CD4-positive, alpha-beta T cell treated with Interleukin-15 for 1 hour (primary cell): ENCODE measurements at places on chromosomes 2 and 18.
A peak's percentile ranks its signal among the peaks of the same experiment; 100 is the strongest.

GRCh38 chr2:191612496-191612895 lies 65.4 kb upstream of the NABP1 start:
- DNase-seq, result no peak

DNA sequence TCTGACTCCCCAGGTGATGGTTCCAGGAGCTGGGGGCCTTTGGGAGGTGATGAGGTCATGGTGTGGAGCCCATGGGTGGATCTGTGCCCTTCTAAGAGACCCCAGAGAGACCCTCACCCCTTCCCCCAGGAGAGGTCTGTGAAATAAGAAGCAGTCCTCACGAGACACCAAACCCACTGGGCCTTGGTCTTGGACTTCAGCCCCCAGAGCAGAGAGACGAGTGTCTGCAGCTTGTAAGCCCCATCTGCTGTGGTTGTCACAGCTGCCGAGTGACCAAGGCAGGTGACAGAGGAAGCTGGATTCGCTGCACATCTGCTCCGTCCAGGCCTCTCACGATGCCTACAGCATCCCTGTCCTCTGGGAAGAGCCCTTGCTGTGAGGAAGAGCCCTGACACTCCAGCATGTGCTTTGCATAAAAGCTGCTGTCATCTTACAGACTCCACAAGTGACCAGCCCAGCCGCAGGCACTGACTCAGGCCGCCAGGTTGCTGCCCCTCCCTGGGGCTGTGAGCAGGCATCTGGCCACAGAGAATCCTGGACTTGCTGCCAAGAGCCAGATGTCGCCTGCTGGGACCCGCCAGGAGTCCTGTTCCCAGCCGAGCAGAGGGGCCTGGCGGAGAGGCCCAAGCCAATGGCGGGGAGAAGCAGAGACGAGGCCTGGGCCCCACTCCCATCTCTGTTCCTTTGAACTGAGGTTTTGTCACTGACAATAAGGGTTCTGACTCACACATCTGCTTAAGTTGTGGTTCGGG lies 150.8 kb downstream of the PXDN start:
- no peak for DNase-seq

GRCh38 chr18:68427951-68428401 lies 286.9 kb downstream of the TMX3 start:
- no peak for DNase-seq

DNA sequence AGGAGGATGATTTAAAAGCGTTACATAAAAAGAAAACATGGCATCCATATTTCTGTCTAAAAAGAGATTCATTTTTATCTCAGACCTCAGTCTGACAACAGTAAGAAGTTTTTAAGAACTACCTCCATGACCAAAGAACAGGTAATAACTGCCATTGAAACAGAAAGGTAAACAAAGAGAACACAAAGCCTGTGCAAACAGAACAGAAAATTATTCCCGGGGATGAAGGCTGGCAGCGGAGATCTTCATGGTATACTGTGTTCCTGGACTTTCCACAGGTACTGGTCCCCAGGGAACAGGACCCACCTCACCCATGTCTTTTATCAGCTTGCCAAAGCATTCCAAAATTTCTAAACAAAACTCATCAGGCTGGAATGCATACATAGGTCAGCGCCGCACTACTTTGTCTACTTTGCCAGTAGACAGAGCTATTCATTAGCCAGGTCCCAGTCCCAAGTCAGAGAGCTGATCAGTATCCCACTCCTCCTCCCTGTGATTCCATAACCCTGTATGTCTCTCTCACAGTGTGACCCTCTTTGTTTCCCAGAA lies 277.3 kb downstream of the MBD2 start:
- no peak for DNase-seq

GRCh38 chr2:196291426-196291825 lies 120.0 kb upstream of the STK17B start:
- no peak for DNase-seq

DNA sequence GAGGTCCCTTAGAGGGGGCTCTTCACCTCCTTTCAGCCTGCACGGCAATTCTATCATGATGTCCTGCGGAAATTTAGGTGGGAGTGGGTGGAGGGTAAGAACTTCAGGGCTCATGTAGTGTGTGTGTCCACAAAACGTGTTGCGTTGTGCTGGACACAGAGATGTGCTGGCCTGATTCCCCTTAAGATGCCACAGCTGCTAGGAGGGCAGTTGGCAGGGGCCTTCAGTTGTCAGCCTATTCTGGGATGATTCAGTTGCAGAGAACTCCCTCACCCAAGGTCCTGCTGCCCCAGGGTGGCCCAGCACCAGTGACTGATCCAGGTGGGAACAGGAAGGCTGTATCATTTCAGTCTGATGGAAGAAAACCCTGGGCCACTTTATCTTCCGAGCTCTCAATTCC lies 1.0 kb upstream of the HJURP start:
- no peak for DNase-seq

GRCh38 chr2:61144697-61145268 lies 17.2 kb upstream of the C2orf74 start:
- DNase-seq, result peak; percentile 96

- DNase-seq, result no peak
These were observed 63.0 kb downstream of the RBM43 start for GRCh38 chr2:151198645-151199044.

GRCh38 chr18:70931942-70932814 lies 643.3 kb downstream of the SOCS6 start:
- no peak for DNase-seq

- DNase-seq, result no peak
These were observed 134.0 kb downstream of the GALNT14 start for GRCh38 chr2:31004257-31004656.

DNA sequence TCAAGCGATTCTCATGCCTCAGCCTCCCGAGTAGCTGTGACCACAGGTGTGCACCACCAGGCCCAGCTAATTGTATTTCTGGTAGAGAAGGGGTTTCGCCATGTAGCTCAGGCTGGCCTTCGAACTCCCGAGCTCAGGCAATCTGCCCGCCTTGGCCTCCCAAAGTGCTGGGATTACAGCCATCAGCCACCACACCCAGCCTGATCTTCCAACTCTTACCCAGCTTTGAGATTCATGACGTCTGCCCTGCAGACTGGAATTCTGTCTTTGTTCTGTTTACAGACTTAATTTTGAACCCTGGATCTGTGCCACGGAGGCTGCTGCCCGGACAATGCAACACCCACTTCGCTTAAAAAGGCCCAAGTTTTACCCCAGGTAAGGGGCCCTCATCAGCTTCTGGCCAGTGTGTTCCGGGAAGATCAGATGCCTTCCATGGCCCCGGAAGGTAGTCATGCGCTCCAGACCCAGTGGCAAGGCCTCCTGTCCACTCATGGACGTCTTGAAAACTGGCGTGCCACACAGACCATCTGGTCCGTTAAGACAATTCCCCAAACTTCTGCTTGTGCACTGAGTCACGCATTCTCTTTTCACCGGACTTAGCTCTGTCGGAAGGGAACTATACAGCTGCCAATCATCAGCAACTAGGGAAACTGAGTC lies 5.5 kb downstream of the PXDN start:
- DNase-seq, result no peak

DNA sequence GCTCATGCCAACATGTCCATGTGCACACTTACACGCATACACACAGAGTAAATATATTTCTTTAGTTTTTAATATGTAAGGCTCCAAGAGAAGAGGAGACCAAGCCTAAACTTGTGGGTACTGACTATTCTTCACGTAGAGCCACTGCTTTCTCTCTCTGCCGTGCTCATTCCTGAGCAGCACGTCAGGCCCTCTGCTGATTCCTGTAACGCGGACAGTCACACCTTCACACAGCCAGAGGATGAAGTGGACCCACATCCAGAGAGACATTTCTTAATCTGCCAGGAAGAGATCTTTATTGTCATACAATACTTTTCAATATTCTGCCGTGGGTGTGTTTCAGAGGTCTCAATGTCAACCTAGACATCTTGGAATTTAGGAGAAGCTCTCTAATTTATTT lies 560.7 kb downstream of the STK39 start:
- no peak for DNase-seq

- no peak for DNase-seq
These were observed 1477.6 kb upstream of the NXPH2 start for GRCh38 chr2:140257692-140258300.

DNA sequence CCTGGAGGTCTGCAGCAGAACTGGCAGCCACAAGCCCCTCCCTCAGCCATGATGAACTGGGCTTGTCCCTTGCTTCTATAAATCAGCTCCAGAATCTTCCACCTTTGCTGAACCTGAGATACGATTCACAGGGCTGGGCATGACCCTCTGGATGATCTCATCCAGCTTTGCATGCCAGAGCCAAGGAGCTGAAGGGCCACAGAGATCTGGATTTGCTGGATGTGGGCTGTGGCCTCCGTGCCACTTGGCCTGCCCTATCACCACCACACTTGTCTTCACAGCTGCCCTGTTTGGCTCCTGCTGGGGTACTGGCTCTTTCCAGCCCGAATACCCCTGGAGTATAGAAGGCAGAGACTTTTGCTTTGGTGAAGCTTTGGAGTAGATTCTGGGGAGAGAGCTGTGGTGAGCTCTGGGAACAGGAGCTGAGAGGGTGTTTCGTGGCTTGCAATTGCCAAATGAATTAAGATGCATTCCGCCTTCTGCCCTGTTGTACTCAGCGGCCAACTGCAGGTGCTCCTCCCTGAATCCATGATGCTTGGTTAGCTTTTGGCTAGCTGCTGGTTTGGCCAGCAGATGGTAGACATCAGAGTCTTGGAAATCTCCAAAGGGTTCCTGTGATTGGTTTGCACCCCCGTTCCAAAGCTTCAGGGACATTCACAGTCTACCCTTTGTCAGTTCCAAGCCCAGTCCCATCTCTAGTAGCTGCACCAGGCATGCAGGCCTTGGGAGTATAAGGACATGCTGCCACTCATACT lies 30.9 kb upstream of the GIGYF2 start:
- no peak for DNase-seq

GRCh38 chr2:30239308-30239985 lies 8.1 kb downstream of the LBH start:
- peak; percentile 73 for DNase-seq

- no peak for DNase-seq
These were observed 87.0 kb upstream of the CXCR4 start for GRCh38 chr2:136204971-136205370.

GRCh38 chr2:36371928-36372391 lies 16.4 kb downstream of the CRIM1 start:
- no peak for DNase-seq

- DNase-seq, result no peak
These were observed 317.4 kb downstream of the NBAS start for GRCh38 chr2:15243762-15244161.

DNA sequence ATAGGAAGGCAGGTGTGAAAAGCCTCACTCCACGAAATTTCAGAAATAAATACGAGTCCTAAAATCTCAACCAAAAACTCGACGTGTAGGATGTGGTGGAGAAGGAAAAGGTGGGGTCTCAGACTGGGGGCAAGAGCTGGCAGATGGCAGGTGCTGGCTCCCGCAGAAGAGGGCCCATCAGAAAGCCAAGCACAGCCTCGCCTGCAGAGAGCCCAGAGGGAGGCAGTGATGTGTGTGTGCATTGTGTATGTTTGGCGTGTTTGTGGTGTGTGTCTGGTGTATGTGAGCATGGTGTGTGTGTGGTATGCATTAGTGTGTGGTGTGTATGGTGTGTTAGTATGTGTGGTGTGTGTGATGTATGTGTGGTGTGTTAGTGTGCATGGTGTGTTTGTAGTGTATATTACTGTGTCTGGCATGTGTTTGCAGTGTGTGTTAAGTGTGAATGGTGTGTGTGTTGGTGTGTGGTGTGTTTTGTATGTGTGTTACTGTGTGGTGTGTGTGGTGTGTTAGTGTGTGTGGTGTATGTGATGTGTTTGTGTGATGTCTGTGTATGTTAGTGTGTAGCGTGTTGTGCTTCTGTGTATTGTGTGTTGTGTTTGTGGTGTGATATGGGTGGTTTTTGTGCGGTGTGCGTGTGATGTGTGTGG lies 116.5 kb downstream of the FAM168B start:
- DNase-seq, result no peak

DNA sequence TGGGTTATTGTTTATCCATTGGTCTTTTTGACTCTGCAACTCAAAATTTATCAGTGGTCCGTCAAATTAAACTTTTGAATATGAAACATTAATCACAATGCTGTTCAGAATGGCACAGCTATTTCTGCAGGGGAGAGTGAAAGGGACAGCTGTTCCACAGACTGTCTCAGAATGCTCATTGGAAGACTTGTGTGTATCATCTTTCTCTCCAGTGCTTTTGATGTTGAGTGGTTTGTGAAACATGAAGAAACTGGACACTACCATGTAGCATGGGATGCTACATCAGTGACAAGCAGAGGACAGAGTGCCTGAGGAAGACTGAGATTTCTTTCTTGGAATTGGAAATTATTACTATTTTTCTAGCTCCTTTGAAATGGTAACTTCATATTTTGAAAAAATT lies 115.7 kb downstream of the PLCL1 start:
- DNase-seq, result no peak

DNA sequence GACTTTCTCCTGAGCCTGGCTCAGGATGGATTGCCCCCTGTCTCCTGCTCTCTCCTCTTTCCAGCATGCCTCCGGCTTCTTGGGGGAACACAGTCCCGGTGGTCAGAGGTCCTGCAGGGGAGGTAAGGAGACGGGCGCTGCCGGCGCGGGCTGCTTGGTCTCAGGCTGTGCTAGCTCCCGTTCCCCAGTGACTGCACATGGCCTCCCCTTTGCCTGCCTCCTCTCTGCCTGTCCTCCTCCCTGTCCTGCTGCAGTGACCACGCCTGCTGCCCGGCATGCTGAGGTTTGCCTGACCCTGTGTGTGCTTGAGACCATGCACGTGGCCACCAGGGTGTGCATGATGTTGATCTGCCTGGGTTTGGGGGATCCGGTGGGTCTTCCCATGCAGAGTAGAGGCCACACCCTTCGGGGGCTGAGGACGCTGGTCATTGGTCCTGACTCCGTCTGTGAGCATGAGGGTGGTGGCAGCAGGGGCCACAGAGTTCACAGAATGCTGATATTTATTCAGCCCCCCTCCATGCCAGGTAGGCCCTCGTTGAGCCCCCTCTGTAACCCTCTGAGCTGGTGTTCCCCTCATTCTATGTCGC lies 42.9 kb upstream of the MCFD2 start:
- no peak for DNase-seq
